ENCODE measurements at places on chromosomes 12 and 14. TPM values are rescaled to one million over a fixed set of nuclear protein-coding genes. Genes with fewer than 3 reads are reported as not detected.

- DNase-seq = no peak
Measured at GRCh38 chr14:100386121-100386520, 63.0 kb downstream of the SLC25A47 start.

GRCh38 chr12:131988054-131988796, 38.5 kb downstream of the EP400 start:
- DNase-seq = peak; percentile 43

Gene TEX52
- total RNA-seq = not detected

Gene CCDC175
- total RNA-seq = 0.19 TPM

Gene IFNG
- total RNA-seq = not detected

DNA sequence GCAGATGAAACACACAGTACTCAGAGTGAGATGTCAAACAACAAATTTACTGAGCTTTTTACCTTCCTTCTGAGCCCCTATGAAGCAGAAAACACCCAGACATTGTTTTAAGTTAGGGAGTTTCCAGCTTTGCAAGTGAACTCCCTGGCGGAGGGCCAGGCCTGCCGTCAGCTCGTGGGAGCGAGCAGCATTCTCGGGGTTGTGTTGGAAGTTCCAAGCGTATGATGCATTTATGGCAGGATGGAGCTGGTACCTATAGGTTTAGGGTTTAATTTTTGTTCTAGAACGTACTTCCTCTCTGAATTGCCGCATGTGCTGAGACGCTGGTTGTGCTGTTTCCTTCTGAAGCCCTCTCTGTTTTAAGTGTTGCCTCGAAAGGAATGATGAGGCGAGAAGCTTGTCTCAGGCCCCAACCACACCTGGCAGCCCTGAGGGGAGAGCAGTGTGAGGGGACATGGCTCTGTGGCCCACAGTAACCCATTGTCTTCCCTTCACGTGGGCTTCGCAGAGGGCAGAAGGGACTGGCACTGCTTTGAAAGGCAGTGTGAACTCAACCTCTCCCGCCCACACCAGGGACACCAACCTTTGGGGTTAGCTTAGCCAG, 76.6 kb downstream of the SSPN start:
- no peak for DNase-seq

- DNase-seq = no peak
Measured at GRCh38 chr12:94621662-94622359, 28.5 kb downstream of the TMCC3 start.

- peak; percentile 81 for DNase-seq
Measured at GRCh38 chr12:49088150-49088931, 6.3 kb downstream of the DHH start.

DNA sequence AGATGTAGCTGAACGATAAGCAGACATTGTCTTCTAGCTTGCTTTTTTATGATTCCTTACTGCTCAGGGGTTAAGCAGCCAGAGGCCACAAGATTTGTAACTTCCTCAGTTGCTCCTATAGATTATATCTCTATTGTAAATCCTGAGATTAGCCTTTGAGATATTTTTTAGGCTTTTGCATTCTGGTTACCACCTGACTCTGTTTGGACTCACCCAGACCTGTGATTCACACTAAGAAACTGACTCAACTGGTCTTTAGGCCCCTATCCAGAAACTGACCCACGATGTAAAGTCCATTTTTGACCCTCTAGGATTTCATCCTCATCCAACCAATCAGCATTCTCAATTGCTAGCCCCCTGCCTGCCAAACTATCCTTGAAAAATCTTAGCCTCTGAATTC, 194.4 kb downstream of the RASSF9 start:
- no peak for DNase-seq

GRCh38 chr12:96383991-96384390, 16.2 kb downstream of the CDK17 start:
- no peak for DNase-seq

GRCh38 chr12:124441443-124442194, 125.8 kb downstream of the NCOR2 start:
- no peak for DNase-seq

Gene CMTM5
- total RNA-seq = not detected

DNA sequence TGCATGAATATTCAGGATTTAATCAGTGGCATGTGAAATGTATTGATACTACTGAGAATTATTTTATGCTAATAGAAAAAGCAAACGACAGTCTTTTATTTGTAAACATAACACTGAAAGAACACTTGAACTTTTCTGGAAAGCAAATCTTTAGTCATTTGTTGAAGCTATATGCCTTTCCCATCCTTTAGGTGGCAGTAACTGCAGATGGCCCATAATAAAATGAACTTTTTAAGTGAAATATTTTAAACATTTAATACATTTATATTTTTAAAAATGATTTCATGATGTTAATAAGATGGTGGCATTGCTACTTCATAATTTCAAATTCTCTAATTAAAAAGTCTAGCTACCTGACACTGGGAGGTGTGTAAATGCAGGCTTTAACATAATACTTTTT, 13.9 kb upstream of the KRR1 start:
- DNase-seq = no peak

Data from H1 (cell line).